HTR-8/SVneo (cell line): ENCODE measurements at places on chromosomes 11 and 22.

DNA sequence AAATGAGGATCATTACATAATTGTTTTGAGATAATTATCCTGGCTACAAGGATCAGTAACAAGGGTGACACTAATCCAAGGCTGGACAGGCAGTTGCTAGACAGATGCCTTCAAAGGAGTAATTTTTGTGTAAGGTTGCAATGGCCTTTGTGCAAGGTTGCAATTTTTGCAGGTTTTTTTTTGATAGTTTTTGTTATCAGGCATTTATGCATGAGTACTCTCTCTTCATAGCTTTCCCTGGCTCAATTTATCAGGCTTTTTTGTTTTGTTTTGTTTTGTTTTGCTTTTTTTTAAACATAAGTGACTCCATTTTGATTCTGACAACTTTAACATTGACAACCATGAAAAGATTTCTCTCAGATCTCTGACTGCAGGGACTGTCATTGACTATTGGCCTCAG, 110.2 kb downstream of the SWAP70 start:
- DNase-seq = no peak

- DNase-seq = no peak
Measured at GRCh38 chr11:112637076-112637475, 324.1 kb upstream of the NCAM1 start.

DNA sequence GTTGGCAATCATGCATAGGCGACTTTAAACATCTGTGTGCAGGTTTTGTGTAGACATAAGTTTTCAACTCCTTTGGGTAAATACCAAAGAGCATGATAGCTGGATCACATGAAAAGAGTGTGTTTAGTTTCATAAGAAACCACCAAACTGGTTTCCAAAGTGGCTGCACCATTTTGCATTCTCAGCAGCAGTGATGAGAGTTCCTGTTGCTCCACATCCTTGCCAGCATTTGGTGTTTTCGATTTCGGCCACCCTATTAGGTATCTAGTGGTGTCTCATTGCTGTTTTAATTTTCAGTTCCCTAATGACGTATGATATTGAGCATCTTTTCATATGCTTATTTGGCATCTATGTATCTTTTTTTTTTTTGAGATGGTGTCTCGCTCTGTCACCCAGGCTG, 62.8 kb upstream of the CCND1 start:
- no peak for DNase-seq

DNA sequence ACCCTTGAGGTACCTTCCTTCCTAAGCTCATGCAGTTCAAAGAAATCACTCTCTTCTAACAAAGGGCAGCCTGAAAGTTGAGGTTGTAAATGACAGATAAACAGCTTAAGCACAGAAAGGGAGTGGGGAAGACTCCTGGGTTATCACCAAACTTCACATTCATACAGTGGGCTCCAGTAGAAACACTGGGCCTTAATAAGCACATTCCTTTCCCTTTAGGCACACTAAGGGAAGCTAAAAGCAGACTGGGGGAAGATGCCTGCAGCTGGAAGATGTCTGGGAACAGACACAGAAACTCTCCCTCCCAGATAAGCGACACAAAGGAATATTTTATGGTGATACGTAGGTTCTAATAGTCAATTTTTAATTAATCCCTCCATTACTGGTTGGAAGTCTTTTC, 350.3 kb upstream of the MPPED2 start:
- no peak for DNase-seq

DNA sequence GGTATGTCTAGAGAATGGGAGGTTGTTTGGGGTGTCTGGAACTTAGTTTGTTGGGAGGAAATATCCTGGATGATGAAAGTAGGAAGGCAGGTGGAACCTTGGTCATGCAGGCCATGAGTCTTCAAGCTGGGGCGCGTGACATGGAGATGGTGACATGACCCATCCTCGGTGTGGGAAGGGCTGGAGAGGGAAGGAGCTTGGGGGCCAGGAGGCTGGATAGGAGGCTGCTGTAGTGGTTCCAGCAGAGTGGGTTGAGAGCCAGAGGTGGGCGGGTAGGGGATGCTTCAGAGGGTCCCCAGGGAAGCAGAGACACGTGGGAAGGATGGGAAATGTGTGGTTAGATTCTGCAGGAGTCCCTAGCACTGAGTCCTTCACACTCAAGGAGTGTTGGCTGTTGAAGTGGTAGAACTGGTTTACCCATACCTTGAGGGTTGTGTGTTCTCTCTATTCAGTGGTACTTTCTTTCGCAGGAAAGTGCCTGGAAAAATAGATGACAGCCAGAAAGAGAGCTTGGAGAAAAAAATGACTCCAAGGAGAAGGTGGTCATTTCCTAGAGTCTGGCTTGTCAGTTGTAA, 56.8 kb downstream of the LDLRAD3 start:
- DNase-seq = no peak

GRCh38 chr22:46381142-46381541, 45.6 kb downstream of the TRMU start:
- no peak for DNase-seq

GRCh38 chr11:63237413-63237812, 6.0 kb downstream of the SLC22A25 start:
- no peak for DNase-seq

GRCh38 chr11:122141725-122142124, 25.7 kb upstream of the BLID start:
- DNase-seq = no peak

GRCh38 chr11:17389211-17389956, 925 bp upstream of the KCNJ11 start:
- DNase-seq = peak; percentile 80

GRCh38 chr11:102345904-102346303, 1.1 kb upstream of the BIRC2 start:
- DNase-seq = peak; percentile 56

- DNase-seq = peak; percentile 58
Measured at GRCh38 chr11:112881461-112881860, 79.8 kb upstream of the NCAM1 start.

GRCh38 chr11:46278387-46279125, 1.1 kb downstream of the CREB3L1 start:
- peak; percentile 76 for DNase-seq

GRCh38 chr11:88813233-88813915, 252.4 kb downstream of the GRM5 start:
- no peak for DNase-seq

- DNase-seq = no peak
Measured at GRCh38 chr11:61806785-61807184, 10.0 kb downstream of the FADS1 start.

DNA sequence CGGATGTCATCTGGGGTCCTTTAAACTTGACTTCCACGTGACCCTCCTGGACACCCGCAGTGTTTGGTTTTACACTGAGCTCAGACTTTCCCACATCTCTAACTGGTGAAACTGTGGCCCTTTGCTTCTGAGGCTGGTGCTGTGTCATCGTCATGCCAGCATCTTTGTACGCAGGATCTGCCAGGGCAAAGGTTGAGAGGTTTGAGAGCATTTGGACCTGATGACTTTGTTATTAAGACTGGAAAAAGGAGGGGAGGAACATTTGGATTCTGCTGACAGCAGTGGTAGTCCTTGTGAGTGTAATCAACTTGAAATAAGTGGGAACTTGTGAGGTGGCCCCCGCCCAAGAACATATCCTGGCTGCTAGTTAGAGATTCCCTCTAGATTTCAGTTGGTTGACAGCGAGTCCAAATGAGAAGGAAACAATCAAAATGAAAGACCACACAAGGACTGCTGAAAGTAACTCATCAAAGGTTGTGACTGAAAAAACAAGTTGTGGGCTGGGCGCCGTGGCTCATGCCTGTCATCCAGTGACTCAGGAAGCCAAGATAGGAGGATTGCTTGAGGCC, 102.5 kb downstream of the KIAA1671 start:
- no peak for DNase-seq

GRCh38 chr11:844693-845644, 2.3 kb downstream of the TSPAN4 start:
- peak; percentile 92 for DNase-seq

- no peak for DNase-seq
Measured at GRCh38 chr11:61305417-61305816, 10.3 kb upstream of the VWCE start.

DNA sequence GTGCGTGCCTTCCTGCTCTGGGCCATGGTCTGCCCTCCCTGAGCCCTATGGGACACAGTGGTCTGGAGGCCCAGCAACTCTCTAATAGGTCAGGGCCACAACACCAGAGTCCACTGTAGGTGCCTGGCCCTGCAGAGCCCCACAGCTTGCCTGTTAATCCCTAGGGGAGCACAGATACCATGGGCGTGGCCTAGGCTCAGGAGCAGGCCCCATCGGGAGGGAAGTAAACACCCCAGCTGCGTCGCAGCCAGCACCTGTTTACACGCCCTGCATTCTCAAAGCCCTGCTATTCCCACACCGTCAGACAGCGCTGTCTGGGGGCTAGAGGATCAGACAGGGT, 2.5 kb downstream of the KCTD17 start:
- DNase-seq = no peak

- no peak for DNase-seq
Measured at GRCh38 chr22:46657996-46658947, 38.1 kb downstream of the GRAMD4 start.

DNA sequence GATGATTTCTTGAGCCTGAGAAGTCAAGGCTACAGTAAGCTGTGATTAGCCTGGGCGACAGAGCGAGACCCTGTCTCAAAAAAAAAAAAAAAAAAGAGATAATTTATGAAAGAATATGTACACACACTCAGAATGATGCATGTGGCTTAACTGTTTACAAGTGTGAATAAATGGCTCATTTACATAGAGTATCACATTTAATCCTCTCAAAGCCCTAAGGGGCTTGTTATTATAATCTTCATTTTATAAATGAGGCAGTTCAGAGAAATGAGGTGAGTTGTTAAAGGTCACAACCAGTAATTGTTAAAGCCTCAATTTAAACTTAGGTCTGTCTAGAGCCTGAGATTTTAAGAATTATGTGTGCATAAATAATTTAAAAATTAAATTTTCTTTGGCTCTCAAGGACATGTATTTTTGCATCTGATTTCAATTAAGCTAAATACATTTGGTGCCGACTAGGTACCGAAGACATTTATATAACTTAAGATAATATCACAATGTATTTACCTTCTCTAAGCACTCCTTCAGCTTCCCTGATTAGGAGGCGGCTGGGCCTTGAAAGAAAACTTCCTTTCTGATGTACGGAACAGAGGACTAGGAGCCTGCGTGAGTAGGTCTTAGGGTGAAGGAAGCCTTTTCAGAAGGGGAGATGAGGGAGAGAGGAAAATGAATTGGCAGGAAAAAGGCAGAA, 28.5 kb upstream of the DDX6 start:
- no peak for DNase-seq

- no peak for DNase-seq
Measured at GRCh38 chr11:126216526-126217305, 5.1 kb downstream of the FAM118B start.

GRCh38 chr11:6111673-6112072, 4.2 kb downstream of the OR56B4 start:
- no peak for DNase-seq

GRCh38 chr11:28820296-28820989, 712.3 kb downstream of the METTL15 start:
- DNase-seq = no peak

GRCh38 chr22:37225481-37225880, 13.2 kb upstream of the SSTR3 start:
- no peak for DNase-seq

DNA sequence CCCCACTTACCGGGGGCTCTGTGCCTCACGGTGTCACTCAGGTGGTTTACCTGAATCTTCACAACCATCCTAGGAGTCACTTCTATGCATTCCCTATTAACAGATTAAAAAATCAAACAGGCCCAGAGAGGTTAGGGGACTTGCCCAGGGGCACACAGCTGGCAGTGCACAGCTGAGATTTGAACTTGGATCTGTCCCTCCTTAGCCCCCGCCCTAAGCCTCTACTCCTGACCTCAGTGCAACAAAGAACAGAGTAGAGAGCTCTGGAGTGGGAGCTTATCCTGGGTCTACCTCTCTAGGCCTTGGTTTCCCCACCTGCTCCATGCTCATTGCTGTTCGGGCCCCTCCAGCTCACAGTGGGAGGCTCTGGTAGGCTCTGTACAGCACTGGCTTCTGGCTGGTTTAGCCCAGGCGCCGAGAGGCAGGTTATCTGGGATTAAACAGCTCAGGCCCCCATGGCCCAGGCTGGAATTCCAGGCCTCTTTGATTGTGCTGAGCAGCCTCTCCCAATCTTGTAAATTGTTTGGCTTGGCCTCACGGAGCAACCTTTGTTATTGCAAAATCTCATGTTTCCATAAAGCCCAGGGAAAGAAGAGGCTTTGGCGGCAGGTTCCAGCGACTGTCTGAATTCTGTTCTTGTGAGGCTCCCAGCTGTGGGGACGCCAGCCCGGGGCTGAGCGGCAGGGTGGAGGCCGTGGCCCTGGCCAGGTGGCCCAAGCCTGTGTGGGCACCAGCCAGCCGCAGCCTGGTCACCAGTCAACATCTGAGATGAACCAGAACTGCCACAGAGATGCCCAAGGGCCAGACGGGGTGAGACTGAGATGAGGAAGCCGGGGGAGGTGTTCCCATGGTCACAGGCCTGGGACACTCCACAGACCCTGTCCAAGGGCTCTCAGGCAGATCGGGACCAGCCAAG, 28.9 kb upstream of the SHISAL1 start:
- DNase-seq = no peak

DNA sequence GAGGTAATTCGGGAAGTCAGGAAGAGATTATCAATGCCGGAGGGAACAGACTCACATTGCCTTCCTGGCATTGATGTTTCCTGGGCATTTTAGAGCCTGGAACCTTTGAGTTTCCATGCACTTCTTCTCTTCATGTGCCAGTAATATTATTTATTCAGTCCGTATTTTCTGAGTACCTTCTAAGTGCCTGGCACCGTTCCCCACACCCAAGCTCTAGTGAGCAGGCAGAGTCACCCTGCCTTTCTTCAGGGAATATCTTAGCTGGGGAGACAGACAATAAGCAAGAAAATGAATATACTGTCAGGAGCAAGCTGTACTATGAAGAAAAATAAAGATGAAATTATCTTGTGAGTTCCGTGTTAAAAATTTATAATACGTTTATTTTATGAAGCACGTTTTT, 136.2 kb upstream of the SEZ6L start:
- no peak for DNase-seq

DNA sequence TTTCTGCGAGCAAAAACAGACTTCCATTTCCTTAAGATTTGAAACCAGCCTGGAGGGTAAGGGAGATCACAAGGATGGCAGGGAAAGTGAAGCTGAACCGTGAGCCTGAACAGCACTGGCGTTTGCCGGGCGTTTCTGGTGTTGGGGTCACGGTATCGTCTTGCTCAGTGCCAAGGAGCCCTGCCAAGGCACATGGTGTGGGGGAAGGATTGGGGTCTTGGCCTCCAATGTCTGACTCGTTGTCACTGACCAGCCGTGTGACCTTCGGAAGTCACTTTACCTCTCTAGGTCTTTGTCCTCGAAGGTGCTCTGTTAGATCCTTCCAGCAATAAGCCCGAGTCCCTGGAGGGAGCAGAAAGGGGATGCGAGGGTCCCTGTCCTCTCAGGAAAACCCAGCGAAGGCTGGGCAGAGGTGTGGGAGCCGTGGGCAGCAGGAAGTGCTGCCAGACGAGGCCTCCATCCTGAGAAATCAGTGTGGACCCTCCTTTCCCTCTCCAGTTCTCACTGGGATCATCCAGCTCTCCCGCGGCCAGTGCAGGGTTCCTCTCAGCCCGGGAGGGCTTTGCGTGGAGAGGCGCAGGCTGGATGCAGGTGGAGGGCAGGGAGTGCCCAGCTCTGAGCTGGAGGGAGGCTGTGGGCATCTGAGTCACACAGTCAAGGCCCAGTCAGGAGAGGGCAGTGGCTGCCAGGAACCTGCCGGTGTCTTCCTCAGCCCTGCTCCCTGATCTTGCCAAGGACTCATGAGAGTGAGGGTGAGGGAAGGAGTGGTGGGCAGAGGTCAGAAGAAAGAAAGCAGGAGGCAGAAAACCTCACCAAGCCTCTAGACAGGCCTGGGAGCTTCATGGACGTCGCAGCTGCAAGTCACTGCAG, 18.9 kb downstream of the TOM1 start:
- no peak for DNase-seq

- no peak for DNase-seq
Measured at GRCh38 chr22:36663561-36663960, 40.0 kb downstream of the CACNG2 start.
